Activated CD4-positive, alpha-beta T cell treated with anti-CD3 and anti-CD28 coated beads, Interleukin-10, Interleukin-2, amounts not matched to agents 100 ng/mL and 50 ng/mL, durations not matched to agents 16 hours and 8 hours (primary cell): ENCODE measurements at places on chromosomes 12 and 14.
A peak's percentile ranks its signal among the peaks of the same experiment; 100 is the strongest.

DNA sequence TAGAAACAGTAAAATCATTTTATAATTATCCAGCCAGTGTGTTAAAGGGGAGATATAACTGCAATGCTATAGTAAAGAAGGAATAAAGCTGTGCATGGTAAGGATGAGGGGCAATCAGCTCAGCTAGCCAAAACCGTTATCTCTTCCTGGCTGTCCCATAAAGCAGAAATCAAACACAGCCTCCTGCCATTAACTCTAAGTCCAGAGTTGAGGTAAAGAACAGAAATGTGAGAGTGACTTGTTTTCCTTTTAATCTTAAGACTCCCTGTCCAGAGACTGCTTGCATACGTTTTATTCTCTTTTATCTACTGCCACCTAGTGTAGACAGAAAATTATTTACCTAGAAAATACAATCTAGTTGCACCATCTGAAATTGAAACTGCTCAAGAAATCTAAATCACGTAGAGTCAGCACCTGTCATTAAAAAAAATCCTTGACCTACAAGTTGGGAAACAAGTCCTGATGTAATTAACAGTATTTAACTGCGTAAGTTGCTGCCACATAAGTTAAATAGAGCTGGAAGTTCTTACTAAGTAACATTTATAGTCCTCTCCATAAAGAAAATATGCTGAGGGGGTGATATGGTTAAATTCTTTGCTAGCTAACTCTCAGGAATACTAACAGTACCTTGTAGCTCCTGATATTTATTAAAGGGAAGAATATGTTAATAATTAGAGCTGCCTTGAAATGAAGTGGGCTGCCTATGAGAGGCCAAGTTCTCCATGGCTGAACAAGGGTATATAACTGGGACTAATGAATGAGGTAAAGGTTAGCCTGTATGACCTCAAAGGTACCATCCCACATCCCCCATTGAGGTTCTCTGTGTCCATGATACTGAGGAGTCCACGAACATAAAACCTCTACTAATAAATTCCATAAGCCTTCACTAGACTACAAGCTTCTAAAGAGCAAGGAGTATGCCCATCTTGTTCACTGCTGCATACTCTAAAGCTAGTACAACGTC, 62.7 kb downstream of the GALNT4 start:
- DNase-seq, result peak; percentile 77

DNA sequence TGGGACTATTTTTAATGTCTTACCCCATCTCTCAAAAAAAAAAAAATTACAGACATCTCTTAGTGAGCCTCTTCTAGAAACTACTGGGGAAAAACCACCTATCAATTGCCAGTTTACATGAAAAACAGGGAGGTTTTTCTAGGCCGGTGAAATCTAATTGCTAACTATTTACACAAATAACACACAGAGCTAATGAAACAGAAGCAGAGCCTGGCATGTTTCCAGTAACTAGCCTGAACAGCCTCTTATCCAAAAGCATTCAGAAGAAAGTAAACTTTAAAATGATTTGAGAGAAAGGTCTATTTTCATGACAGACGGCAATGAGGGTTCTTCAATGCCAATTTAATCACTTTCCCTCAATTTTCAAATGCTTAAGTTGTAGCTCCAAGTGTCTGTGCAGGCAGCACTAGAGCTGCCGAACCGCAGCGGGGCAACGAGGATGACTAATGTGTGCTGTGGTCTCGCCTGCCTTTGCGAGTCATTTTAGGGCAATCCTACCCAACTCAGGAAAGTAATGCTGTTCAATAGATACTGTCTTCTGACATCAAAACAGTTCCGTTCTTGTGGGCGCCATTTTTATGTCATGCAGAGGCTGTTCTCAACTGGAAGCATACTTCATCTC, 84.6 kb downstream of the SETD3 start:
- DNase-seq, result peak; percentile 77

DNA sequence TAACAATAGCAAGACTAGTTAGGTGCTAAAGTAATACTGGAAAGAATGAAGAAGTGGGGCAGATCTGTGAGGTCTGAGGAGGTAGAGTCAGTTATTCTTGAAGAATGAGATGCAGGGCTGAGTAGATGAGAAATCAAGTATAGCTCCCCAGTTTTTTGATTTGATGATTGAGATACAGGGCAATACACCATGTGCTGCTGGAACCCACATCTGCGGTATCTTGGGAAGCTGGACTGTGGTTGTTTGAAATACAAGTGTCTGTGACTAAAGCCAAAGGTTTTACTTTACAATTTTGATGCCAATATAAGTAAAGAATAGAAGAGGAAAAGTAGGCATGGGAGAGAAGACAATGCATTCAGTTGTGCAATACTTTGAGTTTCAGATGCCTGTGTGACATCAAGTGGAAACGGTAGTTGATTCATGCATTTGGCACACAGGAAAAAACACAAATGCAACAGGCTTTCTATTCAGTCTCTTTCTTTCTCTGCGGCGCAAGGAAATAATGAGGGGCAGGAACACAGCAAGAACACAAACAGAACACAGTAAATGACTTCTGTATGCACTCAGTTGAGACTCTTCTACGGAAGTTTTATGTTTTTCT, 190.2 kb upstream of the SLC38A2 start:
- no peak for DNase-seq

GRCh38 chr12:69837191-69837590, 12.2 kb downstream of the MYRFL start:
- DNase-seq, result no peak

DNA sequence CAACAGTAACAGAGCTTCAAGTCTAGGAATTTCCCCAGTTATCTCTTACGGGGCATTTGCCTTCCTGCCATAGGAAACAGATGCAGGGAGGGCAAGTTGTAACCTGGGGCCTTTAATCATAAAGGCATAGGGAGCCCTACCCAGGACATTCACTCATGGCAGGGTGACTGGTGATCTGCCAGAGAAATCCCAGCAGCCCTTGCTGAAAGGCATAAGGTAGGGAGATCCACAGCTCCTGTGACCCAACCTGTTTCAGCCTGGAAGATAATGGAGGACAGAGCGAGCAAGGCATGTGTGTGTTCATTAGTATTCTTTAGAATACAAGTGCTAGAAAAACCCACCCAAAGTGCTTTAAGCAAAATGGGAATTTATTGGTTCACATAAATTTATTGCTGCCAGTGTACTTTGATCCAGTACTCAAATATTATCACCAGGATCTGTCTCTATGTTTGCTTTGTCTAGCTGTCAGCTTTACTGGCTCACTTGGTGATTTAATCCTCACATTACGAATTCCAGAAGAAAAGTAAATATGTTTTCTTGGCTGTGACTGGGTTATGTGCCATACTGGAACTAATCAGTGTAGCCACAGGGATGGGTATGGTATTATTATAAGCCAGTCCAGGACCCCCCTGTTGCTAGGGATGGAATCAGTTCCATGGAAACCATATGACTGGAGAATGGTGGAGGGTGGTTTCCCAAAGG, 21.1 kb upstream of the AKAP6 start:
- DNase-seq, result no peak

DNA sequence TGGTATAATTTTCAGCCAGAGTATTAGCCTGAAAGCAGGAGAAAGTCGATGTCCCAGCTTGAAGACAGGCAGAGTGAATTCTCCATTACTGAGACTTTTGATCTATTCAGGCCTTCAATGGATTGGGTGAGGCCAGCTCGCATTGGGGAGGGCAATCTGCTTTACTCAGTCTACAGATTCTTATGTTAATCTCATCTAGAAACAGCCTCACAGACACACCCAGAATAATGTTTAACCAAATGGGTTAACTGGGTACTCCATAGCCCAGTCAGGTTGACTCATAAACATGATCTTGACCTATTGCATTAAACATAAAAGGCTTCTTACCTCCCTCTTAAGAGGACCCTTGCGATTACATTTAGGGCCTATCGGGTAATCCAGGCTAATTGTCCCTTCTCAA, 118.0 kb downstream of the KTN1 start:
- DNase-seq, result no peak

GRCh38 chr12:105359856-105360255, 29.4 kb downstream of the C12orf75 start:
- DNase-seq, result no peak

DNA sequence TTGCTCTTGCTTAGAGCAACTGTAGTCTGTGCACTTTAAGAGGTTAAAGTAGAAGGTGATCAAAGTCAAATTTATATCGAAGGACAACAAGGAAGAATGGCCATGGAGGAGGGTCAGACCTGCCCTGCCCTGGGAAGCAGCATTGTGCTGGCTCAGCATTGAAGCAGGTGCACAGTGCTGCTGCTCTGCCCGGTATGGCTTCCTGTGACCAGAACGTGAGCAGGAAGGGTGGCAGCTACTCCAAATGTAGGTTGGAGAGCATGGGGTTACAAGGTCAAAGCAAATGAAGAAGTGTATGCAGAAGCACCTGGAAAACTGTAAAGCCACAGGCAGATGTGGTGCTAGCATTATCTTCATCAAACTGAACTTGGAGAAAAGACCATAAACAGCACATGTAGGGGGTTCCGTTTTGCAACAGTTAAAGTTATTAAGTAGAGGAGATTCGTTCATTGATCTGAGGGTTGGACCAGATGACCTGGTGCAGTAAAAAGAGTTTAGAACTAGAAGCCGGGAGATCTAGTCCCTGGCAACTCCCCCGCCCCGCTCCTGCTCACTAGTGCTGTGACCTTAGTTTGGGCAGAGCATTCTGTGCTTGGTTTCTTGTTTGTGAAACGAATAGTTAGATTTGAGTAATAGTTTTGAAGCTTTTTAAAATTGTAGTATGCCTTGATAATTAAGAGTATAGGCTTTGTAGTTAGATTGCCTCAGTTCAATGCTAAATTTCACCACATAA, 84.2 kb downstream of the SCN8A start:
- DNase-seq, result no peak

DNA sequence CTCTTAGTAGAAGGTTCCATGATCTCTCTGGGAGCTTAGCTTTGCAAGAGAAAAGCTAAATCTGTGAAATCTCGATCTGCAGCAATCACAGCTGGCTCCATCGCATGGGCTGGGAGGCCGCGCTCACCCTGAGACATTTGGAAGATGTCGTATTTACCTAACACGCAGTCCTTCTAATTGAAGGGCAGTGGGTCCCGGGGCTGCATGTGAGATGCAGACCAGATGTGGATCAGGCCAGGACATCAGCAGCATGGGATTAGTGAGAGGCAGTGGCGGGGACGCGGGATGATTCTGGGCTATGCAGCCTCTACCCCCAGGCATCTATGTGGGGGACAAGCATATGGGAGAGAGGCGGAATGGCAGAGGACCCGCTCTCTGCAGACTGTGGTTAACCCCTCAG, 312.4 kb upstream of the RTL1 start:
- no peak for DNase-seq

DNA sequence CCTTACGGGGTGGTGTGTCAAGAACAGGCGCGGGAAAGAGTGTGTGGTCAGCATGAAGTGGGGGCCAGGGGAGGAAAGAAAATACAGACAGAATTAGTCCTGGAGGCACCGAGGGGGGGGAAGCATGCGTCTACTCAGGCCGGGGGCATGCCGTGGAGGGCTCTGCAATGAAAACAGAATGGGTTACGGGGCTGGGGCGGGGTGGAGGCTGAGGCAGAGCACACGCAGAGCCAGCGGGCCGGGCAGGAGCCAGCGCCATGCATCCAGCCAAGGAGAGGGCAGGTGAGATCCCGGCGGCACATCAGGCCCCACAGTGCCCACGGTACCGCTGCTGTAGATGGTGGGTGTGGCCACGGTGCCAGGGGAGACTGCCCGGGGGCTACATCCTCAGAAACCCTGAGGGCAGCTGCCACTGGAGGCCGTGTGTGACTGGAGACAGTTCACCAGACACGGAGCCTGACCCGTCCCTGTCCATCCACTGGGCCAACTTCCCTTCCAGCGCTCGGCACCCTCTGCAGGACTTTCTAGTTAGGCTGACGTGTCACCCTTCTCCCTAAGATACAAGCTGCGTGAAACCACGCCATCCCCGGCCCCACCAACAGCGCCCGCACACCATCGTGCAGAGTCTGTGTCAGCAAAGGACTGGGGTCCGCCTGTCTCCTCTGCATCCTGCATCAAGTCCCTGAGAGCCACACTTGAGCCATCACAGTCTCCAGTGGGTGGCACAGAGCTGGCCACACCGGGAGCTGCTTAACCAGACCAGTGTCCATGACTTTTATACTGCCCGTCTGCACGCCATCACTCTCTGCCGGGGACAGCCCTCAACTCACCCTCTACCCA, 87.4 kb downstream of the PIWIL1 start:
- DNase-seq, result no peak

- peak; percentile 60 for DNase-seq
Measured at GRCh38 chr12:64625243-64626077, 15.2 kb downstream of the RASSF3 start.

GRCh38 chr14:55440385-55440784, at the start of gene TBPL2:
TBPL2 (minus strand) TSS chr14:55440616; CDS start chr14:55440449, 167 bp downstream.
- no peak for DNase-seq

DNA sequence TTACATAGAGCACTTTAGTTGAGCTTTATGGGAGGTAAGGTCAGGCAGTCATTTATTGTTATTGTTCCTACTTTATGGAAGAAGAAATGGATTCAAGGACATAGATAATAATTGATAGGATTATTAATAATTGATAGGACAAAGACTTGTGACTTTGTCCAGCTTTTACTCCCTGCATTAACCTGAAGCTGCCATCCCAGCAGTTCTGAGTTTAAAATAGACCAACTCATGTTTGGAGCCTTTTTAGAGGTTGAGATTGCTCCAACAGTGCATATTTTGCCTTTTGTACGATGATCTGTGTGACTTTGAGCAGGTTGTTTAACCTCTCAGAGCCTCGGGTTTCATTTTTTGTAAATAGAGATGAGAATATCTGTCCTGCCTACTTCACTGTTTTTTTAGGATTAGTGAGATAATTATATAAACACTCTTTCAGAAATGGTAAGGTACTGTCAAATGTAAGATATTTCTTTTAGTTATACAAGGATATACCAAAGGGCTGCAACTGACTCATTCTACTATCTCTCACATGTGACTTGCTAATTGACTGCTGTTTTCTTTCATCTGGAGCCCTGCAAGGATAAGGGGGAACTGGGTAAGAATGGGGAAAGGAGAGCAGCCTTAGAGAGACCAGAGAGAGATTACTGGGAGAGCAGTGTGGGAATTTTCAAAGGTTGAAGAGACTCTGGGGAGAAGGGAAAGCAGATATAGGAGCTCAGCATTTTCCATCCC, 15.3 kb downstream of the WDR20 start:
- DNase-seq, result no peak

GRCh38 chr12:98373025-98373554, 142.3 kb upstream of the TMPO start:
- DNase-seq, result peak; percentile 64

- DNase-seq, result no peak
Measured at GRCh38 chr12:111035578-111036301, 115.4 kb upstream of the MYL2 start.

- DNase-seq, result no peak
Measured at GRCh38 chr14:22845103-22845394, 8.7 kb downstream of the MMP14 start.

DNA sequence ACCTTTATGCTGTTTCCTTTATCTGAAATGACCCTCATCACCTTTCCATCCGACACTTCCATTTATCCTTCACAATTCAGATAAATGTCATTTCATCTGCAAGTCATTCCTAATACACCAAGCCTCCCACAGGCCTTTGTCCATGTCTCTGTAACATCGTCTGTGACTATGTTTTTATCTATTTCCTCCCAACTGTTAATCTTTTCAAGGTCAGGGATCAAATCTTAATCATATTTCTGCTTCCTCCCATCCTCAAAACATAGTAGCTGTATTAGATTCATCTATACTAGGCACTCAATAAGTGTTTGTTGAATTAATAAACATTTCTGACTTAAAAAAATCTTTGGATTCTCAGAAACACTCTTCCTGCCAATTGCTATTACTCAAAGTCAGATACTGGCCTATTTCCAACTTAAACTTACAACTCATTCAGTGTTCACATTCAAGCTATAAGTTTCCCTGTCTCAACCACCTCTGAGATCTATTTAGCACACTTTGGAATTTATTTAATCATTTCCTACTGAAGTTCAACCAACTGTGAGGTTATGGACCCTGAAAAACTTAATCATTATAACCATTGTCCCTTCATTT, 100.2 kb upstream of the ALX1 start:
- no peak for DNase-seq
